ENCODE measurements at places on chromosomes 11 and 22.

DNA sequence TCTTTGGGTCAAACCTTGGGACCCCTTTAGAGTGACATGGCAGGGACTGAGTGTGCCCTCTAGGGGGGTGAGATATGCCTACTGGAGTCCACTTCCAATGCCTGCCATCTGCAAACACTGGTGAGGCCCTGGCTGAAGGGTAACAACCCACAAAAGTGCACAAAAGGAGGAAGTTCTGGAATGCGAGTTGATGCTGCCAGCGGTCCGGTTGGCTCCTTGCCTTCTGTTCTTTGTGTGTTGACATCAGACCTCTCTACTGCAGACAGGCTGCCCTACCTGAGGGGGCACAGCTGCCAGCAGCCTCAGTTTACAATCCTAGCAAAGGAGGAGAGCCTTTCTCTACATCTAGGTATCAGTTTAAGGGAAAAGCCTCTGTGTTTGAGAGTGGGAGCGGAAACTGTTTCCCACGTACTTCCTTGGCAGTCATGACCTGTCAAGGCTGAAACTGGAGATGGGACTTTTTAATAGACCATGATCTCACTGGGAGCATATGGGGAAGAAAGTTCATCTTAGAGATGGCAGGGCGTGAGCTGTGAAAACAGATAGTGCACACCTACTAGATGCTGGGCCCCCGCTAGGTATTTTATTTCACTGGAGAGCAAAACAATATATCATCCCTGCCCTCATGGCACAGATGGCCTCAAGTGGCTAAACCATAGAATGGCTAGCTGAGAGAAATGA, 27.2 kb downstream of the BMAL1 start:
- peak; percentile 34 for DNase-seq

GRCh38 chr22:29867260-29867659, 15.7 kb upstream of the MTMR3 start:
- no peak for DNase-seq

DNA sequence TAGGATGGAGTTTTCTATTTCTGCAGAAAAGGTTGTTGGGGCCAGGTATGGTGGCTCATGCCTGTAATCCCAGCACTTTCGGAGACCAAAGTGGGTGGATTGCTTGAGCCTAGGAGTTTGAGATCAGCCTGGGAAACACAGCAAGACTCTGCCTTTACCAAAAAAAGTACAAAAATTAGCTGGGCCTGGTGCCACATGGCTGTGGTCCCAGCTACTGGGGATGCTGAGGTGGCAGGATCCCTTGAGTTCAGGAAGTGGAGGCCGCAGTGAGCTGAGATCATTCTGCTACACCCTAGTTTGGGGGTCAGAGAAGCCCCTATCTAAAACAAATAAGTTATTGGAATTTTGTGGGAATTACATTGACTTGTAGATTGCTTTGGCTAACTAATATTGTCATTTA, 71.7 kb downstream of the FDX1 start:
- DNase-seq = no peak

- no peak for DNase-seq
Observed at GRCh38 chr11:114466742-114467141, 27.5 kb downstream of the REXO2 start.

DNA sequence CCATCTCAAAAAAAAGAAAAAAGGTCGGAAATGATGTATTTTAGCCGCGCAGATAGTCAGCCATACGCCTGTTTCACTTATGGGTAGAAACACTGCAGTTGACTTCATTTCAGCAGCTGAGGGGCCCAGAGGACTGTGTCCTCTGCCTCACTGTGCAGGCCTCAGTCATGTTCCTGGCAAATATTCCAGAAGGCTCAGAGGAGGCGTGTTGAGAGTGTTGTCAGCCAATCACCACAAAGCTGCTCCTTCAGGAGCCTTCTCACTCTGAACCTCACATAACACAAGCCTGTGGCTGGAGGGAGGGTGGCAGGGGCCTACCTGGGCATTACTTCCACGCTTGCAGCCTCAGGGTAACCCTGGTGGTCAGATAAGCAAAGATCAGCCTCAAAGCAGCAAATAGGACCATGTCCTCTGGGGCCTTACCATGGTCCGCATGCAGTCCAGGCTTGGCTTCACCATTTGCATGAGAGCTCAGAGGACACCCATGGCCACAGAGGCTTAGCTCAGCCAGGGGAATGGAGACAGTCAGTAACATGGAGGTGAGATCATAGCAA, 17.3 kb upstream of the TREH start:
- DNase-seq = no peak

- DNase-seq = no peak
Observed at GRCh38 chr11:56716379-56716854, 17.5 kb downstream of the OR9G1 start.

GRCh38 chr11:68698993-68699392, 14.6 kb downstream of the GAL start:
- no peak for DNase-seq

GRCh38 chr11:128399251-128400121, 187.9 kb downstream of the ETS1 start:
- DNase-seq = peak; percentile 65

- no peak for DNase-seq
Observed at GRCh38 chr11:131303611-131304119, 66.8 kb upstream of the NTM start.

DNA sequence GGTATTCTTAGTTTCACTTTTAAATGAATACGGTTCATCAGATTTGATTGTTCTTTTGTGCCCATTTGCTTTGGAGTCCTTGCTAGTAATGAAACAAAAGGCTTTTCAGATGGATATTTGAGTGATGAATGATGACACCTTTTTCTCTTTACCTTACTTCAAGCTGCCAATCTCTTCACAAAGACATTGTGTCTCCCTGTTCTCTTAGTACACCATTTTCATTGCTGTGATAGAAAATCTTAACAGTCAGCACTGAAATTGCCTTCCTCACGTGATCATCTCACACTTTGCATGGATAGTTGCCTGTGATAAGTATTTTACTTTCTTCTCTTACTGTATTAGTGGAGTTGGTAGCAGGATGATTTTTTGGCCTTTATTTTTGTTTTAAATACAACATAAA, 396.6 kb downstream of the NELL1 start:
- no peak for DNase-seq

DNA sequence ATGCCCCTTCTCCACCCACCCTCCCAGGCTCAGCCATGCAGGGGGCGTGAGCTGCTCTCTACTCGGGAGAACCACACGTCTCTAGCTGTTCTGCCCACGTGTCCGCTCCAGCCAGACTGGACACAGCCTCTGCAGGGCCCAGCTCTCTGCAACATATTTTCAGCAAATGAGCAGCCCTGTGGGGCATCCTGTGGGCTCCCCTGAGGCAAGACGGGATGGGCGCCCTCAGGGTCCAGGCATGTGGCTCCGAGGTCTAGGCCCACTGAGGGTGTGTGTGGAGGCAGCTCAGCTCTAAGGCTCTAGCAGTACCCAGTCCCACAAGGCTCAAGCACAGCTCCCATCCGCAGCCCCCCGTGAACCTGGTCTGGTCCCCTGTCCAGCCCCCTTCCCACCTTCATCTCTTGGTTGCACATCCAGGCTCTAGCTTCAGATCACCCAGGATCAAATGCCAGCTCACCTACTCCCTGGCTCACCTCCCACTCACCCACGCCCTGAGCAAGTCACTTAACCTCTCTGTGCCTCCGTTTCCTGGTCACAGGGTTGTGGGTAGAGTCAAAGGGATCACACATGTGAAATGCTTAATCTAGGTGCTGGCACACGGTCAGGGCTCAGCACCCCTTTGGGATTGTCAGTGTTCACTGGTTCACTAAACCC, 57.8 kb upstream of the TCF20 start:
- DNase-seq = no peak

- DNase-seq = no peak
Observed at GRCh38 chr11:36002196-36002595, 58.3 kb downstream of the LDLRAD3 start.

DNA sequence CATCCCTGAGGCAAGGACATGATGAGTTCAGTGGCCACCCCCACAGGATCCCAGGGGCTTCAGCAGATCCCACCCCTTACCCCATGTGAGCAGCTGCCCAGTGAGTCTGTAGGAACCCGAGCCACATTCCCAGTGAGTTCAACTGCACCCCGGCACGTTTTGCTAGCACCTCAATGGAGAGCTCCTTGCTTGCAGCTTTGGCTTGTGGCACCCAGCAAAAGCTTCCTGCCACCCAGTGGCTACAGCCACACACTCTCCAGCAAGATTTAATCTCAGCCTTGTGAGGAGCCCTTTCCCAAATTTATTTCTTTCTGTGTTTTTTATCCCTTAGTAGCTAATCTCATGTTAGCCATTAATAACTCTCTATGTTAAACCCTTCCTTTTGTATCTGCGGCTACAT, 4.0 kb downstream of the SAA1 start:
- DNase-seq = no peak

DNA sequence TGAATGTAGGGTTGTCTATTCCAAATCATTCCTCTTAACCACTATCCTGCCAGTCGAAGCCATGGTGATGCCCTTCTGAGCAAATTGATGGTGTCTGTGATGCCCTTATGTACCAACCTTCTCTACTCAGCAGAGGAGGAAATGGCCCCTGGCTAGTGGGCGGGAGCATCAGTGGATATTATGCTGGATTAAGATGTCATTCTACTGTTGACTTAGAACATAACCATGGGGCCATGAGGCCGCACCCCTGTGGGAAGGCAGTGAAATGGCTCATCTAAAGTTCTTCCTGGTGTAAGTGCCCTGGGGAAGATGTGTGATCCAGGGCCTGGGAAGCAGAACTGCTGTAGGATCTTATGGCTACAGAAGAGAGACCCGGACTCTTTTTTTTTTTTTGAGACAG, 20.7 kb upstream of the P2RY2 start:
- DNase-seq = peak; percentile 56

DNA sequence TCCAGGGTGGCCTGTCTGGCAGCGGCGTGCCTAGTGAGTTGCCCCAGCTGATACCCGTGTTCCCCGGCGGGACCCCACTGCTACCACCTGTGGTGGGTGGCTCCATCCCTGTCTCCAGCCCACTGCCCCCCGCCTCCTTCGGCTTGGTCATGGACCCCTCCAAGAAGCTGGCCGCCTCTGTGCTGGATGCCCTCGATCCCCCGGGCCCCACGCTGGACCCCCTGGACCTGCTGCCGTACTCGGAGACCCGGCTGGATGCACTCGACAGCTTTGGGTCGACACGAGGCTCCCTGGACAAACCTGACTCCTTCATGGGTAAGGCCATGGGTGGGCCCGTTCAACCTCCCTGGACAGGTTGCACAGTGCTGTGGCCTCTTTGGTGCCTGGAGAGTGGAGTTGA, 38.5 kb downstream of the ZC3H7B start:
- DNase-seq = no peak

DNA sequence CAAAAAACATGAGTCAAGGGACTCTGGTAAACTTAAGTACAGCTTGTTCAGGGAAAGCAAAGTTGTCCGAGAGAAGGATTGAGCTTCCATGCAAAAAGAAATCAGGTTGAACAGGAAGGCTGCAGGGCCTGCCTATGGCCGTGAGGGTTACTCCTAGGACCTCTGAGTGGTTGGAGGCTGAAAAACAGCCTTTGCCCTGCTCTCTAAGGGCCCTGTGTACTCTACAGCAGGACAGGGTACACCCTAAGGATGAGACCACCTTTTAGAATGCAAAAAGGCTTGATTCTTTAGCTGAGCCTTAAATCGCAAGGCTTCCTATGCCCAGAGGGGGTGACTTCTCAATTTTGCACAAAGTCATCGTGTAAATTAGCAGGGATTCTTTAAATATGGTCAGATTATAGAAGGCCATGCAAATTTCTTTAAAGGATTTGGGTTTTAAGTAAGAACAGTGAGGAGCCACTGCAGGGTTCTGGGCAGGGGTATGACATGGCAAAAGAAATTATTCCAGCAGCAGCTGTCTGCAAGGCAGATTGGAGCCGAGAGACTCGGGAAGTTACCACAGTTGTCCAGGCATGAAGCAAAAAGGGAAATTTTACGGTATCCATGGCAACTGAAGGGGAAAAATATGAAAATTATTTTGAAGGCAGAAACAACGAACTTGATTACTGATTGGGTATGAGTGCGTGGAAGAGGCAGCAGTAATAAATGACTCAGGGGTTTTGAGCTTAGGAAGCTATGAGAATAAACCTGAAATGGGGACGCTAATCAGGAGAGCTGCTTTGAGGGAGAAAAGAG, 91.8 kb downstream of the FAM76B start:
- peak; percentile 80 for DNase-seq
